ENCODE measurements at places on chromosomes 1 and 21.

GRCh38 chr1:225813214-225813964 is 3.5 kb downstream of the EPHX1 start:
- no peak for DNase-seq

DNA sequence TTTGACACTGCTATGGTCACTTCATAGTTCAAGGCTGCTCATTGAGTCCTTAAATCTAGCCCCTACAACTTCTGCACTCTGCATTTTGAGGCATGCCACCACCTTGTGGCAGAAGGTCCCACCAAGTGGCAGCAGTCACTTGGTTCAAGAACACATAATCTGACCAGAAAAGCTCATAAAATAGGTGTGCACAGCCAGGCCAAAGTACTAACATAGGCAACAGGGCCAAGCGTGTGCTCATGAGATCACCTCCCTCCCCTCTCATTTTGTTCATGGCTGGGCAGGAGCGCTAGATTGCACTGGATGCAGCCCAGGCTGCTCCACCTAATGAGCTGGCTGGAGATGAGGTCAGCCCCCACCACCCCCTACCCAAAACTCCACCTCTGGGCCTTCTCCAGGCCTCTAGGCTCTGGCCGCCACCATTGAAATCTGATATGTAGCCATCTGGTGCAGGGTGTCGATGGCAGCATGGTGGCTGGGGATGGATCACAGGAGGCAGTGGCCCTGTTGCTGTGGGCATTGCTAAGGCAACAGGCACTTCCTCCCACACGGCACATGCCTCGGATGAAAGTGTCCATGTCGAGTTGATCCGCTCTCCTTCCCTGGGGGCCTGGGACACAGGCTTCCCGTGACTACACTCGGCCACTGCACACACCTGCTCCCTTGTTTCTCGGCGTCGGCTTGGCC is 193.2 kb downstream of the TRABD2B start:
- DNase-seq: no peak

- no peak for DNase-seq
Observed at GRCh38 chr1:67941746-67942145, 108.5 kb upstream of the GNG12 start.

DNA sequence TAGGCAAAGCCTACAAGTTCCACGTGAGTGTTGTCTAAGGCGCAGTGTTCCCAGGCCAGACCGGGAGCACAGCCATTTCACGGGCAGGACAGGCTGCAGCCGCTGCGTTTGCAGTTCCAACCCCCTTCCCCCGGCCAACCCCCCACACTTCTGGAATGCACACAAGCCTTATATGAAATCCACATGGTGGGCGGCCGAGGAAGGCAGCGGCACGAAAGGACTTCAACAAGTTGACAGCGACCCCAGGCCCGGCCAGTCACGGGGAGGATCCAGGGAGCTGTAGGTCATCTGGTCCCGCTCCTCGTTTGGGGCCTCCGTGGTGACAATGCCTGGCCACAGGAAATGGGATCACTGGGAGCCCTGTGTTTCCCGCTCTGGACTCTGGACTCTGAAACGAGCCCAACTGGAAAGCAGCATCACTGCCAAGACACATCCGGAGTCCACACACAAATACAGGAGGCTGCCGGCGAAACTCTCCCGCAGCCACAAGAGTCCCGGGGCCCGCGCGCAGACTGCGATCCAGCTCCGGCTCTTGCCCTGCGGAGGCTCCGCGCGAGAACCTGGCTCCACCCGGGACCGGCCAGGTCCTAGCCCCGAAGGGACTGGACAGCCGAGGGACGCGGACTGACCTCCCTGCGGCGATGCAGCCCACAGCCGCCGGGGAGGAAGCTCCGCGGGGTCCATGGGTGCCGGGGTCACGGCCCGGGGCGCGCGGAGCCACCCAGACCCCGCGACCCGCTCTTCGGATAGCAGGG is 794 bp downstream of the NID1 start:
- peak; percentile 68 for DNase-seq

GRCh38 chr1:236021424-236022135 is 43.3 kb downstream of the NID1 start:
- no peak for DNase-seq

GRCh38 chr1:201606096-201606495 is 67.2 kb downstream of the NAV1 start:
- no peak for DNase-seq

DNA sequence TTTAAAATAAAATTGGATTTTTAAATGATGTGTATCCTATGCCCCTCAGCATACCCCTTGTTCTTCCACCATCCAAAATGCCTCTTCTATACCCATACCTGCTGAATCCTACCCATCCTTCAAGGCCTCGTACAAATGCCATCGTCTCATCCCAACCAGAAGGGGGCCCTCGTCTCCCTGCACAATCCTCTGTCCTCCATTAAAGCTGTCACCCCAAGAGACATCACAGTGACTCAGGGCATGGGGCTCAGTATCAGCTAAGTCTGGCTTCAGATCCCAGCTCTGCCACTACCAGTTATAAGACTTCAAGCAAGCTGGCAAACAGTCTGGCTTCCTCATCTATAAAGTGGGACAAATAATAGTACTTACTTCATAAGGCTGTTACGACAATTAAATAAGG is 23.8 kb downstream of the IGFN1 start:
- no peak for DNase-seq

DNA sequence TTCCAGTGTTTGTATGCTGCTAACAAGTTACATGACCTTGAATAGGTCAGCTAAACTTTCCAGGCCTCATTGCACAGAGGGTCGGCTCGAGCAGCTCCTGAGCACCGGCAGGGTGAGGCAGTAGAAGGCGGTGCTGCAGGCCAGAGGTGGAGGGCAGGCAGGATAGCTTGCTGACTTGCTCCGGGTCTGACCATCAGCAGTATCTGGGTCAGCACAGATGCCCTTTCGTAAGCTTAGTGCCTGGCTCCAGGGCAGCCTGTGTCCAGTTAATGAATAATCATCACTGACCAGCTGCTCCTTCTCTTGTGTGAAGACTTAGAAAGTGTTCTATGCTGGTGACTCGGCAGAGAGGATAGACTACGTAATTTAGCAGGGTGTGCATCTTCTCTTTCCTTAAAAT is 6.9 kb downstream of the MAPKAPK2 start:
- no peak for DNase-seq

DNA sequence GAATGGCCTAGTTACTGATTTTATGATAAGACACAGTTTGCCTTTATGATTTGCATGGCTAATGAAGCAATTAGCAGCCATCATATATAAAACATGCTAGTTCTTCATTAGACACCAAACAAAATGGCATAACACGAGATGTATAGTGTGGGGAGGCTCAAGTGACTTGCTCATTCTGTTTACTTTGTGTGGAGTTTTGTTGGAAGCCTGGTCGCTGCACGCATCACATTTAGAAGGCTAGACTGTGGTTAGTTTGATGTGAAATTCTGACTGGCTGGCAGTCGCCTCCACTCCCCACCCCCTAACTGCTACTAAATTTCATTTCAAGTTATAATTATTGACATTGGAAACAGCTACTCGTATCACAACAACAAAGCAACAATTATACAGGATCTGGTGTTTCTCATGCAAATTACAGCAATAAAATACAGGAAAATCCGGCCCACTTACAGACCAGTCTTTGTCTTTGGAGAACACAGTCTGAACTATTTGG is 356.1 kb downstream of the LMO4 start:
- no peak for DNase-seq
